ENCODE measurements at places on chromosomes 7 and 10.

- DNase-seq: no peak
Measured at GRCh38 chr10:124565565-124566221, 104.1 kb downstream of the LHPP start.

DNA sequence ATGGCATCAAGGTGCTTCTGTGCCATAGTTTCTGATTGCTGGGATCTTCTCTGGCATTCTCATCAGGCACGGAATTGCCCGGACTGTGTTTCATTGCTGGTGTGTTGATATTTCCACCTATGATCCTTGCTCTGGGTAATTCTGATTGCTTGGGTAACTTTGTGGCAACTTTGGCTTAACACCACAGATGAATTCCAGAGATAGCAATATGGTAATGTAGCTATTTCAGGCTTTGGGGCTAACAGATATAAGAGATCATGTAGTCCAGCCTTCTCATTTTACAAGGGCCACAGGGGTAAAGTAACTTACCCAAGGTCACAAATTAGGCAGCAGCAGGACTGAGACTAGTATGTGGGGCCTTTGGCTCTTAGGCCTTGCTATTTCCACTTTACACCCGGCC lies 53.9 kb upstream of the PLPP4 start:
- DNase-seq: no peak

GRCh38 chr7:151637781-151638261 lies 118.1 kb upstream of the RHEB start:
- no peak for DNase-seq

DNA sequence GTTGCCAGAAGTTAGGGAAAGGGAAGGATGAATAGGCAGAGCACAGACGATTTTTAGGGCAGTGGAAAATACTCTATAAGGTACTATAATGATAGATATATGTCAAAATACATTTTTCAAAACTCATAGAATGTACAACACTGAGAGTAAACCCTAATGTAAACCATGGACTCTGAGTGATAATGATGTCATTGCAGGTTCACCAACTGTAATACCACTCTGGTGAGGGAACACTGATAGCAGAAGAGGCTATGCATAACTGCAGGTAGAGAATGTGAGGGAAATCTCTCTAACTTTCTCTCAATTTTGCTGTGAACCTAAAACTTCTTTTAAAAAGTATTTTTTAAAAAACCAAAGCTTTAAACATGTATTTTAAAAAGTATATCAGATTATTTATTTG lies 22.1 kb downstream of the POT1 start:
- DNase-seq: no peak

Data from NCI-H1930 (cell line).